Sigmoid colon (tissue), 7 donors: ENCODE measurements at places on chromosomes 12 and 14.

DNA sequence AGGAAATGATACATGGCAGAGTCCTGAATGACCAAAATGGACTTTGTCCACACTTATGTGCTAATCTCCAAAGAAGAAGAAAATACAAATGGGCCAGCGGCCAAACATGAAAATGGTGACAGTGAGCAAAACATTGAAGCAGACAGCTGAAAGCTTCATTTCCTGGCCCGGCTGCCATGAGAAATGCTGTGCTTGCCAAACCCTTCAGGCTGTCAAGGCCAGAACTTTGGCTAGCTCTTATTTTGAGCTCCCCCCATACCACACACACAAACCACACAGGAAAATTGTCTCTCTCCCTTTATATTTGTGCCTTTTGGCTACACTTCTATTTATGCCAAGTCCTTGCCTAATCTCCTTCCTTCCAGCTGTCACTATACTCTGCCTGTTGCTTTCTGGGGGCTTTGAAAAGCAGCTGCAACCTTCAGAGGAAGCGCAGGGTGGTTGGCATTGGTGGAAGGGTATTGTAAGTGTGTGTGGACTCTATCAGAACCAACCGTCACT, 323.8 kb downstream of the RAD51B start:
- no peaks in the 10 kb centered on the region for H3K27me3 ChIP-seq
- no peak overlapping the region for H3K4me3 ChIP-seq
- H3K27ac ChIP-seq, result peak overlapping the region; percentile 87
- peaks cover 97% of the 10 kb centered on the region for H3K4me1 ChIP-seq
- DNase-seq, result peak; percentile 93
- H3K36me3 ChIP-seq, result no peaks in the 10 kb centered on the region

GRCh38 chr14:54001189-54001878, 44.7 kb upstream of the BMP4 start:
- no peaks in the 10 kb centered on the region for H3K27me3 ChIP-seq
- H3K36me3 ChIP-seq, result no peaks in the 10 kb centered on the region
- H3K4me1 ChIP-seq, result peaks cover 5% of the 10 kb centered on the region
- no peak for DNase-seq

- no peaks in the 10 kb centered on the region for H3K27me3 ChIP-seq
- no peak overlapping the region for H3K27ac ChIP-seq
- no peaks in the 10 kb centered on the region for H3K36me3 ChIP-seq
- no peaks in the 10 kb centered on the region for H3K4me1 ChIP-seq
- H3K4me3 ChIP-seq, result no peak overlapping the region
- DNase-seq, result no peak
These were observed 524.2 kb downstream of the TMTC2 start for GRCh38 chr12:83210933-83211332.

- no peaks in the 10 kb centered on the region for H3K4me1 ChIP-seq
- H3K27me3 ChIP-seq, result no peaks in the 10 kb centered on the region
These were observed 46.0 kb upstream of the PLBD1 start for GRCh38 chr12:14613718-14614117.

DNA sequence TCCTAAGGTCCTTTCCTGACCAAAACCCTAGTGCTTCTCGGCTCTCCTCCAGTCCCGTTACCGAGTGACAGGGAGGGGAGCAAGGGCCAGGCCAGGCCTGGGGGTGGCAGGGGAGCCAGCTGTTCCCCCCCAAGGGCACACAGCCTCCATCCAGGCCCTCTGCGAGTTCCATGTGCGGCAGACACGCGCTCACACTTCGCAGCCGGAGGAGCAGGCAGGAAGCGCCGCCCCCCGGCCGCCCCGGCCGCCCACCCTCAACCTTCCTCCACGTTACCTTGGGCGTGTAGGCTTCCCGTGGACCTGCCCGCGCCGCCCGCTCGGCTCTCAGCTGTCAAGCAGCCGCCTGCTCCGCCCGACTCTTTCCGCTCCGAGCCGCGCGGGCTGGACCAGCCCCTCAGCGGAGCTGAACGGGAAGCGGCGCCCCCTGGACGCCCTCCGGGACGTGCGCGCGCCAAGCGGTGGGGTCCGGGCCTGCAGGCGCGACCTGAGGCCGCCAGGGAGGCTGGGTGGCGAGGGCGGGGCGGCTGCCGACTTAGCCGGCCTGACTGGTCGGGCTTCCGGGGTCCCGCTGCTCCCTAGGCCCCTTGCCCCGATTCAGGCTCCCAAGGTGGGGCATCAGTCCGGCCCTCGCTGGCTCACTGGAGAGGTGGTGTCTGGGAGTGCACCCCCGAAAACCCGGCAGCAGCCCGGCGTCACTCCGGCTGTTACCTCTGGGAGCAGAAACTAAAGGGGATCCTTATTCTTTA, at the start of gene CRACR2A:
Gene CRACR2A, minus strand, starts transcription at position 369 of the 746 bp plus-strand sequence. CDS start 56,110 bp downstream, outside the sequence.
- DNase-seq, result peak; percentile 80
- peaks cover 24% of the 10 kb centered on the region for H3K4me1 ChIP-seq
- peak within 1 kb of the TSS; percentile 65 for H3K27ac ChIP-seq
- H3K36me3 ChIP-seq, result no peaks in the 10 kb centered on the region
- no peaks in the 10 kb centered on the region for H3K27me3 ChIP-seq

GRCh38 chr14:100589760-100590469, 2.7 kb upstream of the BEGAIN start:
- H3K36me3 ChIP-seq, result no peaks in the 10 kb centered on the region
- DNase-seq, result peak; percentile 35
- no peak overlapping the region for H3K4me3 ChIP-seq
- no peaks in the 10 kb centered on the region for H3K4me1 ChIP-seq
- H3K27me3 ChIP-seq, result peaks cover 58% of the 10 kb centered on the region

- peaks cover 16% of the 10 kb centered on the region for H3K4me1 ChIP-seq
- no peaks in the 10 kb centered on the region for H3K27me3 ChIP-seq
- H3K27ac ChIP-seq, result peak overlapping the region; percentile 77
- H3K4me3 ChIP-seq, result peak overlapping the region; percentile 97
These were observed 862 bp downstream of the PIP4K2C start for GRCh38 chr12:57591782-57592325.

DNA sequence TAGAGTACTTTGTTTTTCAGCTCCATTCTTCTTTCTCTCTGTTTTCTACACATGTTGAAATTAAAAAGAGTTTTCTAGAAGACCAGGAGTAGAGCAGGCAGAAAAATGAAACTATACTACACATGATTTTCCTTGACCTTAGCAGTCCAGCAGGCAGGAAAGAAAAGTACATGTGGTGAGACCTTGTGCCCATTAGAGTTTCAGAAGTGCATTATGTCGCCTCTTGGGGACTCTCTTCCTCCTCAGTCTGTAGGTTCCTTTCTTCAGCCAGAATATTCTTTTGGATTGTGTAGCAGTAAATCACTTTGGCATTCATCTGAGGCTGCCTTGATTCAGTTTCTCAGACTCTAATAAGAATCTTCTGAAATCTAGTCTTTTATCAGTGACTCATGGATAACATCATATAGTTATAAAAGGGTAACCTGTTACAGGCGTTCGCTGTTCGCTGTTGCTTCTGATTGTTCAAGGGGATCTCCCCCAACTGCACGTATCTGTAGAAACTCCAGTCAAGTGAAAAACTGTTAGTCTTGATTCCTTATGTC, 161.8 kb downstream of the ANO4 start:
- H3K27me3 ChIP-seq, result no peaks in the 10 kb centered on the region
- H3K36me3 ChIP-seq, result no peaks in the 10 kb centered on the region

- H3K27me3 ChIP-seq, result no peaks in the 10 kb centered on the region
- DNase-seq, result no peak
- no peak within 1 kb of the TSS for H3K27ac ChIP-seq
- H3K4me3 ChIP-seq, result no peak within 1 kb of the TSS
These were observed at the start of gene LACRT for GRCh38 chr12:54634795-54635194. TSS of gene LACRT (minus strand) at chr12:54634895. CDS start at chr12:54634841, 54 bp downstream.

DNA sequence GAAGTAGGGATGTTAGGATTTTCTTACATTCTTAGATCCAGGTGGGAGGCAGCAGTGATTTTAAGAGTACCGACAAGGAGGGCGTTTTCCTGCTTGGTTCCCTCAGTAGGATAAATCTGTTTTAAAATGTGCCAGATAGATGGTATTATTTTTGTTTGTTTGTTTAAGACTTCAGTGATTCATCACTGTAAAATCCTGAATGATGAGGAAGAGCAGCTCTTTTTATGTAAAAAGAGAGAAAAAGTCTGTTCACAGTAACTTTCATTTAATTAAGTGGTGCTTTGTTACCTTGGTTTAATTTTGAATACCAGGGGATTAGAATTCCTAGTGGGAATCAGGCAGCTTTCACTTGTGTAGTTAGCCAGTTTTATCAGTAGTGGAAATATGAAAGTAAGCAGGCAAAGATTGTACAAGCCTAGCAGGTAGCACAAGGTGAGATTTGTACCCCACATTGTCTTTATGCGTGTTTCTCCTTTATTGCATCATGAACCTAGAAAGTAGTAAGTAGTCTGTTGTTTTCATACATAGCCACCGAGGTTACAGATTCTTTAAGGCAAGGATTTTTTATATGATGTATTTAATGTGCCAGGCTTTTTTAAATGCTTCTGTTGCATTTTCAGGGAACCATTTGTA, 349.6 kb downstream of the CCDC91 start:
- H3K27ac ChIP-seq, result no peak overlapping the region
- no peaks in the 10 kb centered on the region for H3K27me3 ChIP-seq

- H3K27ac ChIP-seq, result no peak overlapping the region
- H3K4me1 ChIP-seq, result peaks cover 18% of the 10 kb centered on the region
- no peak for DNase-seq
These were observed 19.1 kb upstream of the CEP170B start for GRCh38 chr14:104845834-104846441.

GRCh38 chr12:108800591-108800990, 56.8 kb downstream of the SSH1 start:
- no peaks in the 10 kb centered on the region for H3K36me3 ChIP-seq
- no peak for DNase-seq
- peak overlapping the region; percentile 93 for H3K27ac ChIP-seq

DNA sequence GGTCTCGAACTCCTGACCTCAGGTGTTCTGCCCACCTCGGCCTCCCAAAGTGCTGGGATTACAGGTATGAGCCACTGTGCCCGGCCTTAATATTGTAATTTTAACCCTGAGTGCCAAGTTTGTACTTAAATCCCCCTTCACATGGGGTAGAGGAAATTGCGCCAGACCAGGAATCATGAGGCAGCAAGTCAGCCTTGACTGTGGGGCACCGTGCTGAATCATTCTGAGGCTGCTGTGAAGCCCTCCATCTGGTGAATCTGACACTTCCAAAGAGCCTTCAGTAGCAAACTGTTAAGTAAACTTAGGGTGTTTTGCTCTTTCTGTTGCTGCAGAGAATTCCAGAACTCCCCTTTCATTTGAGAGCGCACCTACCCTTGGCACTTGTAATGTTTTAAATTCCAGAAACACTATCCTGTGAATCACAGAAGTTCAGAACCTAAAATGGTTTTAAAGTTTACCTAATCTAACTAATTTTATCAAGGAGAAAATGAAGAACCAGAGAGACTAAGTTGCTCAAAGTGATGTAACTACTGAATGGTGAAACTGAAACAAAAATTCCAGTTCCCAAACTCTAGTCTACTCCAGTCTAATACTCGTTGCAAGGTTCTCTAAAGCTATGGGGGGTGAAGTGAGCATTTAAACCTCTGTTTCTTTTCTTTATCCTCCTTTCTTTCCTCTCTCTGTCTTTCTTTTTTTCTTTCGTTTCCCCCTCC, 7.5 kb downstream of the HEBP1 start:
- H3K27me3 ChIP-seq, result no peaks in the 10 kb centered on the region
- DNase-seq, result peak; percentile 87
- no peaks in the 10 kb centered on the region for H3K4me1 ChIP-seq
- peak overlapping the region; percentile 11 for H3K4me3 ChIP-seq

DNA sequence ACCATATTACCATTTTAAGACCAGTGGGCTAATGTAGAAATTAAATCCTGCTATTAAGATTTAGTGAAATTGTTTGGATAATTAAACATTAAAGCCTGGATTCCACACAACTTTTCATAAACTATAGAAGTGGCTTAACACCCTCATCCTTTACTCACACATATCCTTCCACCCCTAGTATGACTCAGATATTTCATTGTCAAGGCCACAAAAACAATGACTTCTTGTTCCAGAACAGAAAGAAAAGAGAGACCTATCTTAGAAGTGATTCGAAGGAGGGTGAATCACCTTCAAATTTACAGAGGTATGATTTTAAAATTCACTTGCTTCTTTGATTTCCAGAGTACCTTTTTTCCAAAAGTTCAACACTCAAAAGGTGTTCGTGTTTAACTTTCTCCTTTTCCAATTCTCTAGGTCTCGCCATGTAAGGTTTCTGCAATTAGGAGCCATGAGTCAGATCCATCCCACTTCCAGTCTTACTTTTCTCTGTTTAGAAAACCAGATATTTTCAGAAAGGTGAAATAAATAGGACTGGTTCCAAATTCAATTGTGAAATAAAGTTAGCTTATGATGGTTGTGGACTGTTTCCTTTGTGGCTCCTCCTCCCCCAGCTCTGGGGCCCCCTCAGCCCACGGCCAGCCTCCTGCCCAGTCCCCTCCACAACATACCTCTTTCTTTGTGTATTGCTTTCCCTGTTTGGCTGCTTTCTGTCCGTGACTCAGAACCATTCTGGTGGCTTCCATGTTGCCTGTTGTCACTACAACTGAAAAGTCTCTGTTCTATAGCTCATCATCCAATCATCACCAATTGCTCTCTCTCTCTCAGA, 24.6 kb upstream of the MGP start:
- H3K27ac ChIP-seq, result no peak overlapping the region
- H3K4me1 ChIP-seq, result peaks cover 12% of the 10 kb centered on the region
- H3K4me3 ChIP-seq, result no peak overlapping the region
- no peaks in the 10 kb centered on the region for H3K27me3 ChIP-seq
- no peak for DNase-seq

DNA sequence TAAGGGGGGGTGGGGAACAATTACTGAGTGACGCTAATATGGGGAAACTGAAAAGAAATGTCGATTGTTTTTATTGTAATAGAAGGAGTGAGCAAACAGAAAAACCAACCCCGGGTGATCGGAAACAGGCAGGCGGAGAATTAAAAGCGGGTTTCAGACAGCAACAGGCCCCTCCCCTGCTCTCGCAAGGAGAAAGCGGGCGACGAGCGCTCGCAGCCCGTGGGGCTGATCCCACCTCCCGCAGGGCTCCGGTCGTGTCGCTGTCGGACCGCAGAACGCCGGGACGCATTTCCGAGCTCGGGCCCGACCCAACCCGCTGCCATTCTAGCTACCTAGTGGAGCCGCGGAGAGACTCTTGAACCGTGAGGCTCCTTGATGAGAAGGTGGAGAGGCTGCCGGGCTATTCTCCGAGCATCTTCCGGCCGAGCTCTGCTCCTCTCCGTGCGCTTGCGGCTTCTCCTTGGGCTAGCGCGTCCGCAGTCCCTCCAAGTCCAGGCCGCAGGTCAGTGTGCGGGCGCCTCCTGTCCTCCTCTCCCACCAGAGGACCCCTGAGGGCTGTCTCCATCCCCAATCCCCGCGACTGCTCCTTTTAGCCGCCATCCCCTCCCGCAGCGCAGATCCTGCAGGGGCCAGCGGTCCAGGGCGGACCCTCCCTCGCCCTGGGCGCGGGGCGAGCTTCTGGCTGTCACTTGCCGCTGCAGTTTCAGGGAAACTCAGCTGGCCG, 4.1 kb upstream of the PAX9 start:
- H3K27me3 ChIP-seq, result peaks cover 86% of the 10 kb centered on the region
- DNase-seq, result no peak
- no peaks in the 10 kb centered on the region for H3K4me1 ChIP-seq
- H3K27ac ChIP-seq, result no peak overlapping the region

GRCh38 chr12:24840046-24840800, 108.7 kb downstream of the BCAT1 start:
- no peak overlapping the region for H3K27ac ChIP-seq
- peaks cover 31% of the 10 kb centered on the region for H3K4me1 ChIP-seq
- no peak overlapping the region for H3K4me3 ChIP-seq
- H3K36me3 ChIP-seq, result no peaks in the 10 kb centered on the region
- no peak for DNase-seq
- no peaks in the 10 kb centered on the region for H3K27me3 ChIP-seq

- no peaks in the 10 kb centered on the region for H3K36me3 ChIP-seq
- H3K27ac ChIP-seq, result no peak overlapping the region
- H3K27me3 ChIP-seq, result no peaks in the 10 kb centered on the region
- H3K4me3 ChIP-seq, result no peak overlapping the region
These were observed 140.6 kb downstream of the ETNK1 start for GRCh38 chr12:22765421-22766130.
